ENCODE measurements at places on chromosomes 1 and 21. TPM values are rescaled to one million over a fixed set of nuclear protein-coding genes. Genes with fewer than 3 reads are reported as not detected.

GRCh38 chr1:212458817-212459216 lies 26.1 kb downstream of the NENF start:
- no peak for DNase-seq

DNA sequence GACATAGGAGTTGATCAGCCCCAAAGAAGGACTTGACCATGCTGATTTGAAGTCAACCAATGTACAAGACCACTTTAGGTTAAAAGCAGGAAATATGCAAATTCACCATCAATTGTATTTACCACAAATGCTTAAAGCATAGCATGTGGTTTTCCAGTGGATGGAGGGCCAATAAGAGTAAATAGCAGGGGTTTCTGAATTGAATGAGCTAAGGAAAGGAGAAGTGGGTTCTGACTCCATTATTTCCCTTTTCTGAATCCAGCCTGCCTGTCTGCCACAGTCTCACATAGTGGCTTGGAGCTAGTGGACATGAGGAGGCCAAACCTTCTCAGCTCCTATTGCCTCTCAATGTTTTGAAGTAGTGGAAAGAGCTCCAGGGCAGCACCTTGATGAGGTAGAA lies 7.2 kb upstream of the TNFSF18 start:
- no peak for DNase-seq

DNA sequence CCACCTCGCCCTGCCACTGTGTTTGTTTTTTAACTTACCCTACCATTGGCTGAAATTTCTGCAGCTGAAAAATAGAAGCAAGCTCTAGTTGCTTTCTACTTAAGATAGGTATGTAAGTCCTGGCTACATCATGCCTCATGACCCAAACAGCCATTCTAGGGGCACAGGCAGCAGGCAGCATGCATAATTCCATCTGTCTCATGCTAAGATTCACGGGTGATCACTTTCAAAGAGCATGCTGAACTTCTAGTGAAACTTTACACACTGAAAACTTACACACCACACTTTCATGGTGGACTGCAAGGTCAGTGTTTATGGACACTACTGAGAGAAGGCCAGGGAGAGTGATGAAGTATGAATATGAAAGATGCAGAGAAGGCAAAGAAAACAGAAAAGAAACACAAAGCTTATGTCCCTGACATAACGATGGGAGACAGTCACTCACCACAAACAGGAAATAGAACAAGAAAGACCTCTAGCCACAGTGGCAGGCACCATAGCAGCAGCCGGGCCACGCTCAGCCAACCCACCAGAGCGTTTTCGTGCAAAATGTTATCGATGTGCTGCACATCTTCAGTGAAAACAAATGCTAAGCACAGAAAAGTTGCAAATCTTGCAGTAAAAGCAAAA lies 102.3 kb upstream of the TIAM1 start:
- DNase-seq: peak; percentile 53

DNA sequence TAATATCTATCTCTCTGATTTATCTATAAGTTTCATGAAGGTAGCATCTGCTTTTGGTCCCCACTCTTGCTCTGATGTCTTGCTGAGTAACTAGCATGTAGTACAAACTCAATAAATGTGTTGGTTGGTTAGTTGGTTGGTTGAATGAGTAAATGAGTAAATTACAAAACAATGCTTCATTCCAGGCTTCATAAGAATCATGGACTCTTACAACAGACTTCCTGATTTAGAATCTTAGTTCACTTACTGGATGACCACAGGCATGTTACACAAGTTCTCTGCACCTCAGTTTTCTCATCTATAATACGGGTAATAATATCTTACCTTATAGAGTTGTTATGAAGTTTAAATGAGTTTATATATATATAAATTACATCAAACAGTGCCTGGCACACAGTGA lies 98.6 kb downstream of the ZNF281 start:
- DNase-seq: no peak

DNA sequence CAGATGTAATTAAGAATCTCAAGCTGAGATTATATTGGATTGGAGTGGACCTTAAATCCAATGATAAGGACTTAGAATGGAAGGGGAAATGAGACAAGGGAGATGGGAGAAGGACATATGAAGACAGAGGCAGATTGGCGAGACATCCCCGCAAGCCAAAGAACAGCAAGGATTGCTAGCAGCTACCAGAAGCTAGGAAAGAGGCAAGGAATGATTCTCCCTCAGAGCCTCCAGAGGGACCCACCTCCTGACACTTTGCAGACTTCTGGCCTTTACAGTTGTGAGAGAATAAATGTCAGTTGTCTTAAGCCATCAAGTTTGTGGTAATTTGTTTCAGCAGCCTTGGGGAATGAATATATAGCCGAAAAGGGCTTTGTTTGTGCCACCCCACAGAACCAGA lies 20.7 kb downstream of the METTL13 start:
- no peak for DNase-seq

LCE1E gene
- not detected for total RNA-seq

All from CD4-positive, alpha-beta memory T cell (primary cell).